ENCODE measurements at places on chromosomes 1 and 21.

- no peak for DNase-seq
Observed at GRCh38 chr1:227234998-227235405, 83.3 kb downstream of the CDC42BPA start.

GRCh38 chr21:29265690-29266479 lies 32.8 kb upstream of the BACH1 start:
- DNase-seq = no peak

DNA sequence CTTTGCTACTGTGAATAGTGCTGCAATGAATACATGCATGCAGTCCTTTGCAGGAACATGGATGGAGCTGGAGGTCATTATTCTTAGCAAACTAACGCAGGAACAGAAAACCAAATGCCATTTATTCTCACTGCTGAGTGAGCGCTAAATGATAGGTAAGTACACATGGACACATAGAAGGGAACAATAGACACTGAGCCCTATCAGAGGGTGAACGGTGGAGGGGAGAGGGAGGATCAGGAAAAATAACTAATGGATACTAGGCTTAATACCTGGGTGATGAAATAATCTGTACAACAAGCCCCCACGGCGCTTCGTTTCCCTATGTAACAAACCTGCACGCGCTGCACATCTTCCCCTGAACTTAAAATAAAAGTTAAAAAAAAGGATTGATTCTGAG lies 8.9 kb downstream of the NIBAN1 start:
- DNase-seq = no peak

DNA sequence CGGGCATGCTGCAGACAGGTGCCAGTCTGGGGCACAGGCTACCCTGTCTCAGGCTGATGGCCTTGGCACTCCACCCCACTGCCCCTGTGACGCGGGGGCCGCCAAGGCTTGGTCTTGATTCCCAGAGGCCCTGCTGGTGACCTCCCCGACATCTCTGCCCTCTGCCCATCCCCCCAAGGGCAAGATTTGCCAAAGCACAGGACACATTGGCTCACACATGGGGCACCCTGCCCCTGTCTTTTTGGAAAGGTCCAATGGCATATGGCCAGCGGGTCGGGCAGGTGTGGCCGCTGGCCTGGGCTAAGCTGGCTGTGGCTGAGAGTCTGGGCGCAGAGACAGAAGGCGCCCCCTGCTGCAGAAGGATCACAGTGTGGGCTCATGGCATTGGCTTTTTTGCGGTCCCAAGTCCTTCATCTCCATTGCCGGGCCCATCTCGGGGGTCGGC lies 4.6 kb downstream of the MIB2 start:
- no peak for DNase-seq

DNA sequence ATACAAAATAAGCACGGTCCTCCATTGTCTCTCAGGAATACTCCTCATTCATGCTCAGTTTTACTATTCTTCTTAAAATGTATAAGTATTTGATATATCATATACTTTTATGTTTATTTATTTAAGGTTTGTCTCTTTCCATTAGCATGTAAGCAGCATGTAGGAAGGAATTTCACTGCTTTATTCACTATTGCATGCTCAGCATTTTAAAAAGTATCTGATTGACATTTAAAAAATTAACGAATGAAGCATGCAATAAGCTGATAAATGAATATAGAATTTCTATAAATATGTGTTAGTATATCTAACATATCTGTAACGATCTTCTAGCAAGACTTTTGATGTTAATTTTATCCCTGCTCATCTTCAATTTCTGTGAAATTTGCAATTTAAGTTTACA lies 402.7 kb upstream of the BRINP3 start:
- DNase-seq = no peak

DNA sequence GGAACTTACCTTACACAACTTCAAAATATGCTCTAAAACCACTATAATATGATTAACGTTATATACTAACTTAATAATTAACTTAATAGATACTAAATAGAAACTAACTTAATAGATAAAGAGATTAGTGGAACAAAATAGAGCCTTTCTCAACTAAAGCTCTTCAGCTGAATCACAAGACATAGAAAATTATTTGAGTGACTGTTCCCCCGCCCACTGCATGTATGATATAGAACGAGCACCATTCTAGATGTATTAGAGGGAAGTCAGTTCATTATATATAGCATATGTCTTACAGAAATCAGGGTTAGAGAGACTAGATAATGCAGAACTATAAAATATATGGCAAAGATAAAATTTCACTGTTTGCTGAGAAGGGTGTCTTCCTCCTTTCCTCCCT lies 16.3 kb downstream of the LYPLAL1 start:
- DNase-seq = no peak

- no peak for DNase-seq
Observed at GRCh38 chr1:162596514-162597170, 35.1 kb downstream of the UAP1 start.

GRCh38 chr1:5985250-5985649 lies 7.0 kb downstream of the NPHP4 start:
- no peak for DNase-seq

DNA sequence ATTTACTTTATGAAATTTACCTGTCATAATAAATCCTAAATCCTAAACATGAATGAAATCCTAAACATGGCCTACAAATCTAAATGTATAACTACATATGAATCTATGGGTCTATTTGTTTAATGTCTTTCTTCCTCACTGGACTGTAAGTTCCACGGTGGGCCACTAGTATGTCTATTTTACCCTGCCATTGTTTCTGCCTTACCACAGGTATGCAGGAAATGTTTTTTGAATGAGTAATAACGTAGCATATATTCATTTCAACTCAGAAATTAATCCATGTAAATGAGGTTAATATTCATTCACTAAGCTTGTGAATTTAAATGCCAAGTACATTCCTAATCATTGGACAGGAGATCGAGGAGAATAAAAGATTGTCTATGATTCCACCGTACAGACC lies 35.3 kb downstream of the B3GALNT2 start:
- no peak for DNase-seq

DNA sequence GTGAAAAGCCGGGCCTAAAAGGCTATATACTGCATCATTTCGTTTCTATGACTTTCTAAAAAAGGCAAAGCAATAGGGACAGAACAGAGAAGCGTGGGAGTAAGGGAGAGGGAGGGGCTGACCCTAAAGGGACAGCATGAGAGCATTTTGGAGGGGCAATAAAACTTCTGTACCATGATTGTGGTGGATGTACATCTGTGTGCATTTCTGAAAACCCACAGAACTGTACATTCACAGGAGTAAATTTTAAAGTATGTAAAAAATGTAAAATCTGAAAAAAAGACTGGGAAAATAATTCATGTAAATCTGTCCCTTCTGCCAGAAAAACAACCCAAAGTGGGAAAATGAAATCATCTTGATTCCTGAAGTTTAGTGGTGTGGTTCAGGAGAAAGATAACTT lies 235.4 kb downstream of the CENPF start:
- no peak for DNase-seq

DNA sequence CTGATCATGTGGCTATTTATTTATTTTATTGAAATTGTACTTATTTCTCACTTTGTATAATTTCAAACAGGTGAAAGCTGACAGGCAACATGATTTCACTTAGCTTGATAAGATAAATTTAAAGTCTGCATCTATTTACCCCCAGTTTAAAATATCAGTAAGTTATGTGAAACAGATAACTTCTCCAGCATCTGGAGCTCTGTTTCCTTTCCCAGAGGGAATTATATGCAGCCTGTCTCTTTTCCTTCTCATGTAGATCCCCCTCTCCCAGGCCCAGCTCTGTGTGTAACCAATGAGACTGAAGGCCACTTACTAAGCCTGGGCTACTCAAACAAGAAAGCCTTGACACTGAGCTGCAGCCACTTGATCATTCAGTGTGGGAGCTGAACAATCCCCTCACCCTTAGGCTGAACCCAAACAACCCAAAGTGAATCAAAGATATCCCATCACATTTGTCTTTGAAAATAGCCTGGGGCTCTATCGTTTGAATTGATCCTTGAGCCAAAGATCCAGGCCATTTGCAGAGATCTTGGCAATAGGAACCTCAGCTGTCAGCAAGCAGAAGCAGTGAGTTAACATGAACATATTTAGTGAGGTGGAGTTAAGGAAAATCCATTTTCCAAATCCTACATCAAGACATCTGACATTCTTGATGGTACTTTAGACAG lies 383.9 kb downstream of the TGFB2 start:
- DNase-seq = no peak

DNA sequence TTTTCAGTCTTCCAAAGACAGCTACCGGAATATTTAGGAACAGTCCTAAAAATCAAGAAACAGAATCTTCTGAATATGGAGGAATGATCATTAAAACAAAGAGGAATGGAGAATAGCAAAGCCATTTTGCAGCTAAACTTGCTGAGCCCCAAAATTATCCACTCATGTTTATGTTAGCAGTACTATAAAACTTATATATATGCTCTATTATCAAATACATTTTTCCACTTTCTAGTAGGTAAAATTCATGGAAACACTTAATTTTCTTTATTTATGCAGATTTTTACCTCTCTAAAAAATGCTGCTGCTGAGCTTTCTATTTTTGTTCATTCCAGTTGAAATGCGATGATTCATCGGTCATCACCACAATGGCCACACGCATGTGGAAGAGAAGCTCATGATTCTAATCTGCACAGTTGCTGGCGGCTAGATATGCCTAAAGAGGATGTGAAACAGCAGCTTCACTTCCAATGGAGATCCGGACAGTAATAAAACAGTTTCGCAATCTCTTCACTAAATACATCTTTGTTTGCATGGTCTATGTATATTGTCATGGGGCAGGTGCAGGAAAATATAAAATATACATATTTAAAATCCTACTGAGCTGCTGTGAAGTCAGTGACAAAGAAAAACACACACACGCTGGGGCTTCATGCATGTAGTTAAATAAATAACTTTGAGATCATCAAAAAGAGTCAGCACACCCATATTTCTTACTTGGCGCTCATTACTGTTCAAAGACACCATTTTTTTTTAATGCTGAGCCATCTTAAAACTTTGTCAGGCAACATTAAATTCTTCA lies 292.2 kb downstream of the SMYD3 start:
- DNase-seq = no peak

DNA sequence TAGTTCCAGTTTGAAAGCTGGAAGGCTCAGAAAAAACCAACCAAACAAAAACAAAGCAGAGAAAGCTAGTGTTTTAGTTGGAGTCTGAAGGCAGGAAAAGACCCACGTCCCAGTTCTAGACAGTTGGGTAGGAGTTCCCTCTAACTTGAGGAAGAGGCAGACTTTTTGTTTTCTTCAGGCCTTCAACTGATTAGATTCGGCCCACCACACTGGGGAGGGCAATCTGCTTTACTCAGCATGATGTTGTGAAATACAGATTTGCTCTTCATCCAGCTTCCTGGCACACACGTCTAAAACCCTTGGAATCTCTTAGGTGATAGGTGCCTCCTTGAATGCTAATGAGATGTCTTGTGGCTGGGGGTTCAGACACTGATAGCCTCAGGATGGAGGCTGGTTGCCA lies 49.1 kb upstream of the CSF3R start:
- DNase-seq = no peak

DNA sequence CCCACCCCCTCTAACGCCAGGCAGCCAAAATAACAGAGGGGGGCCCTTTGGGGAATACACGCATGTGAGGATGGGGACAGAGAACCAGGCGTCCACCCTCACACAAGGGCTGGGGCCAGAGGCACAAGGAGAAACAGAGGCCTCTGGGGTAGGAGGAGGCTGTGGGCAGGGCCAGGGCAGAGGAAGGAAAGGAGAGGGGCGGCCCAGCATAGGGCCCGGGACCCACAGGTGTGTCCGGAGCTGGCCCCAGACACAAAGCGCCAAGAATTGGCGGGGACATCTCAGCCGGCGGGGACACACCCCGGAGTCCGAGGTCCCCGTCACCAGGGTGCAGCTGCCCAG lies 6.7 kb downstream of the PLEKHG5 start:
- DNase-seq = no peak

GRCh38 chr1:233485385-233485784 lies 128.5 kb upstream of the KCNK1 start:
- no peak for DNase-seq

DNA sequence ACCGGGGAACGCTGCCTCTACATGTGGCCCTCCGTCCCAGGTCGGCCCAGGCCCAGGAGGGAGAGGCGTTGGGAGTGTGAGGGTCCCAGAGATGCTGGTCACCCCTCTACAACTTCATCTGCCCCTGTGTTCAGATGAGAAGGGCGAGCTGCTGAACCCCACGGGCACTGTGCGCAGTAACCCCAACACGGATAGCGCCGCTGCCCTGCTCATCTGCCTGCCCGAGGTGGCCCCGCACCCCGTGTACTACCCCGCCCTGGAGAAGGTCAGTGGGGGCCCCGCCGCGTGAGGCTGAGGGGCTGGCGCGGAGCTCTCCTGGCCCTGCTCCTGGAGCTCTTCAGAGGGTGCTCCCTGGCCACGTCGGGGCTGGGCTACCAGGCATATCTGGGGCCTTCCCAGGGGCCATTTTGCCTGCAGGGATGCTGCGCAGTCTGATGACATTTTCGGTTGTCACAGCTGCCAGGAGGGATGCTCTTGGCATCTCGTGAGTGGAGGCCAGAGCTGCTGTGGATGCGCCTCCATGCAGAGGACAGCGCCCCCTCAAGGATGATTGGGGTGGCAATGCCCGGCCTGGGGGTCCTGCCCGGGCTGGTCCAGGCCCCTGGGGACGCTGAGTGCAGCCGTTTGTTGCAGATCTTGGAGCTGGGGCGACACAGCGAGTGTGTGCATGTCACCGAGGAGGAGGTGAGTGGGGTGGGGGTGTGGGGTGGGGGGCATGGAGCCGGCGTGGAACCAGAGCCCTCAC lies 68.6 kb downstream of the PIK3CD start:
- DNase-seq = no peak

DNA sequence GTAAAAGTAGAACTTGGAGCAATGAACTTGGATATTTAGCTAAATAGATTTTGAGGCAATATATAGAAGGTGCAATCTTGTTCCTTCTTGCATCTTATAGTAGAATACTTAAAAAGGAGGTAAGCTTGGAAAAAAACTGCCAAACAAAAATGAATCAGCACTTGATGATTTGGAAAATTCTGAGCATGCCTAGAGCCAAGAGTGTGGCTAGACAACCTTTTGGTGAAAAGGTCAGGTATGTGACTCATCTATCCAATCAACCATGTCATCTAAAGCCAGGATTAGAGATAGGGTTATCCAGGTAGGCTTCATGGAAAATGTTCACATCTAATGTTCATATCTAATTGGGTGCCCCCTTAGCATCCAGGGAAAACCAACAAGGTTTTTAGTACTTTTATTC lies 515.0 kb downstream of the COL11A1 start:
- no peak for DNase-seq

GRCh38 chr1:55774446-55774845 lies 559.3 kb upstream of the USP24 start:
- DNase-seq = no peak

- DNase-seq = no peak
Observed at GRCh38 chr21:23900727-23901126, 1706.6 kb downstream of the MRPL39 start.

GRCh38 chr1:182357913-182358312 lies 33.7 kb downstream of the GLUL start:
- no peak for DNase-seq

- no peak for DNase-seq
Observed at GRCh38 chr1:81954534-81955020, 153.8 kb downstream of the ADGRL2 start.

GRCh38 chr21:39332175-39332574 lies 16.7 kb downstream of the HMGN1 start:
- DNase-seq = no peak

- no peak for DNase-seq
Observed at GRCh38 chr1:64363111-64363510, 106.8 kb upstream of the CACHD1 start.

Measured in activated T-helper 1 cell treated with Interleukin-2 at 50 U/mL for 16 hours (primary cell).